ENCODE measurements at places on chromosomes 5 and 9. TPM values are rescaled to one million over a fixed set of nuclear protein-coding genes. Genes with fewer than 3 reads are reported as not detected.
A peak's percentile ranks its signal among the peaks of the same experiment; 100 is the strongest.

Gene SPINK13
- total RNA-seq, result not detected

- peaks cover 12% of the 10 kb centered on the region for H3K4me1 ChIP-seq
- H3K36me3 ChIP-seq, result no peaks in the 10 kb centered on the region
- no peak overlapping the region for H3K27ac ChIP-seq
- no peak overlapping the region for H3K4me3 ChIP-seq
These were observed 246.6 kb downstream of the ARL15 start for GRCh38 chr5:54063817-54064216.

Gene SHISAL2B
- total RNA-seq, result 3.9 TPM

- no peaks in the 10 kb centered on the region for H3K36me3 ChIP-seq
- H3K27ac ChIP-seq, result no peak overlapping the region
- H3K4me1 ChIP-seq, result peaks cover 26% of the 10 kb centered on the region
- DNase-seq, result peak; percentile 15
- no peaks in the 10 kb centered on the region for H3K27me3 ChIP-seq
These were observed 12.5 kb downstream of the SRFBP1 start for GRCh38 chr5:121974261-121974660.

DNA sequence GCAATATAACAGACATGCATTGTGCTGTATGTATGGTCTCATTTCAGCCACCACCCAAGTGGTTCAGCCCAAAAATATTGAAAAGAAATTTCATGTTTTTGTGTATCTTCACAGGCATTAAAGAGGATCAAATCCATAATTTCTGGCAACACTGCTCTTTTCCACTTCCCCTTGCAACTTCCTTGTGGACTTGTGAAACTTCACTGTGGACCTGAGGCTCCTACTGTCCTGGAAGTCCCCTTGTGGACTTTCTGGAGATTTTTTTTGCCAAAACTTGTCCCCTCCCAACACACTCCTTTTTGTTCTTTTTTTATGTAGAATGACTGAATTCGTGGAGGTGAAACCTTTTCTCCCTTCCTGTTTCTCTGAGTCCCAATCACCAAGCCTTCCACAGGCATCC, 14.3 kb downstream of the OTULINL start:
- H3K4me3 ChIP-seq, result no peak overlapping the region
- H3K36me3 ChIP-seq, result no peaks in the 10 kb centered on the region
- H3K27me3 ChIP-seq, result no peaks in the 10 kb centered on the region
- H3K27ac ChIP-seq, result no peak overlapping the region
- no peak for DNase-seq

GRCh38 chr5:37772255-37772654, 67.6 kb downstream of the GDNF start:
- H3K27me3 ChIP-seq, result no peaks in the 10 kb centered on the region
- H3K4me3 ChIP-seq, result no peak overlapping the region
- H3K4me1 ChIP-seq, result no peaks in the 10 kb centered on the region
- DNase-seq, result no peak

Measured in GM23338 (cell line).